Caudate nucleus (tissue), 63 donors: ENCODE measurements at places on chromosomes 1 and 21.

GRCh38 chr1:84960371-84960770 is 36.5 kb downstream of the MCOLN2 start:
- no peak for DNase-seq

DNA sequence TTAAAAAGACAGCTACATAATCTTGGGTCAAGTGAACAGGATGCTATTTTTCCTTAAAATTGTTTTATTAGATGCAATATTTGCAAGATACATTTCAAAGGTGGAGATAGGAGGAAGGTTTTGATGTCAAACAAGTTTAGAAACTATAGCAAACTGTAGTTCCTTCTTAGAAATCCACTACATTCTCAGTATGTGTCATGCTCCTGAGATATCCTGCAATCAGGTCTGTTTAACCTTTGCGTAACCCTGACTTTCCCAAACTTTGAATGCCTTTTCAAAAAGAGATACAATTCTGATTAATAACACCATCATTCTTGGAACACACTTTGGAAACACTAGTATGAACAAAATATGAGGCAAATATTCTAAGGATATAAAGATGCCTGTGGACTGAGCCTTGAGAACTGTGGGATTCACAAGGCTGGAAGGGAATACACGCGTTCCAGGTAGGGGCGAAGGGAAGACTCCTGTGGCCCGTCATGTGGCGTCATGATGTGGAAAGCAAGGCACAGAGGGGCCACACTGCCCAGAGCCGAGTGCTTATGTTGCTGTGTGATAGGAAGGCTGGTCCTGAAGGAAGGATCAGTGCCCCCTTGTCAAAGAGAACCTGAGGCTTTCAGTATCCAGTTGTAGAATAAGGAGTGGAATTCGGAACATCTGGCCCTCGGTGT is 19.6 kb upstream of the TARBP1 start:
- DNase-seq, result no peak

- no peak for DNase-seq
Observed at GRCh38 chr1:93756657-93757056, 75.0 kb upstream of the BCAR3 start.

DNA sequence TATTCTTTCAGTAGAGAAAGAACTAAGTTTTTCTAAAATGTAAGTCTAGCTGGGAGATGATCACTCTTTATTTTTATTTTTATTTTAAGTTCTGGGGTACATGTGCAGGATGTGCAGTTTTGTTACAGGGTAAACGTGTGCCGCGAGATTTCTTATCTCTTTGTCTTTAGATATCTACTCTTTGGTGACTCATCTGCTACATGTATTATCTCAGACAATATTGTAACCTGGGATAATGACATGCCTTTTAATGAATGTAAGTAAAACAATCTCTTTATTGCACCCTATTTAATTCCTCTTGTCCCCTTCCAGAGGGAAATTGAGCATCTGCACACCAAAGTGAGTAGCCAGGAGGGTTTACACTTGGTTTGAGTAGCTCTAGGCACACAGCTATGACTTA is 9.4 kb downstream of the CR2 start:
- no peak for DNase-seq

- DNase-seq, result no peak
Observed at GRCh38 chr1:180837020-180837419, 75.7 kb upstream of the KIAA1614 start.

- DNase-seq, result no peak
Observed at GRCh38 chr1:230495891-230496385, 69.8 kb upstream of the PGBD5 start.

DNA sequence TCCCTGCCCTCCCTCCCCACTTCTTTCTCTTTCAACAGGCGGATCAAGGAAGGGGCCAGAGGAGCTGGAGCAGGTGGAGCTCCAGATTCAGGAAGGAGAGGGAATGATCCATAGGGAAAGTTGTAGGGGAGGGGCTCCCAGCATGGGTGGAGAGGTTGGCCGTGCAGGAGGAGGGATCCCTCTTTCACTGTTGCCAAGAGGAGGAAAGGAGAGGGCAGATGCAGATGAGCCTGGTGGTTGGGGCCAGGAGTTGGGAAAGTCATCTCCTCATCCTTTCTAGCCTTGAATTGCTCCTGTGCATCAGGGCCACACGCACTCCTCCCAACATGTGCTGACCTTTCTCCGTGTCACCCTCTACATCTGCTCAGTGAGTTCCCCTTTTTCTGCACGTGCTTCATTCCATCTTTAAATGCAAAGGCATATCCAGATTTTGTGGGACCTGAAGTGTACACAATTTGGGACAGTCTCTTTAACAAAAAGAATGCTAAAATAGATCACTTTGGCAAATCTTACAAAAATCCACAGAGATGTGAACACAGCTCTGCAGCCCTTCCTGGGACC is 32.4 kb downstream of the ZBTB18 start:
- DNase-seq, result no peak

DNA sequence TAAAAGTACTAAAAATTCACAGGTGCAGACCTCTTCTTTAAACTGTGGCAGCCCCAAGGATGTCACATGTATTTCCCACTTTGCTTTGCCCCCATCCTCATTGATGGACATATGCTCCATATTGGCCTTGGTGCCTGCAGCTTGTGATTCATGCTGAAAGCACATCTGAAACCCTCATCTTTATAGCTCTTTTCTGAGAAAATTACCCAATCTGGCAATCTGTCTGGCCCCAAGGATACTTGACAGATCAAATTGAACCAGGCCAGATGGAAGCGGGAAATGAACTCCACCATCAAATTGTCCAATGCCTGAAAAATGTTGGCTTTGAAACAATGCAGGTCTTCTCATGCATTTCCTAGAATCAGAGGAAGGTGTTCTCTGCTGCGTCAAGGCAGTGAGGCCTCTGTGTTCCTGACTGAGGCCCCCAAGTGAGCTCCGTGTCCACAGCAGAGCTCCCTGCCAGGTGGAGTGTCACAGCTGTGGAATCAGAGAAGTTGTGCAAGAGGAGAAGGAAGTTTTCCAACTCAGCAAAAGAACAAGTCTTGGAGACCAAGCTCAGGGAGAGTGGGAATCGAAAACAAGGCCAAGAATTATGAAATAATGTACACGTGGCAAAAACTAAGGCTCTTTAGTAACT is 323.7 kb downstream of the PLPP3 start:
- no peak for DNase-seq

DNA sequence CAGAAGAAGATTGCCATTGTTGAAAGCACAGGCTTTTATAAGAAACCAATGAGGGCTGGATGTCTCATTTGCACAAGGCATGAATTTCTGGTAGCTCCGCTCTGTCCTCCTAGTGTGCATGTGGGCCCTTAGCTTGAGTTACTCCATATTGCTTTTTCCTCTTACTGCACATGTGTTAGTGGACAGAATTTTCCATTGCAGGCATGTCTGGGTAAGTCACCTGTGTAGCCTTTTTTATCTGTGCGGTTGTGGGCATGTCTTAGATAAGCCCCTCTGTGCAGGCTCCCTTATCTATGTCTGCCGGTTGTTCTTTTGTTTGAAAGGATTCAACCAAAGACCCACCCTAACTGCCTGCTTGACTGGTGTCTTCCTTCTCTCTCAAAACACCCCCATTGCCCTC is 7.2 kb upstream of the CLCA1 start:
- DNase-seq, result no peak

GRCh38 chr1:230807029-230807428 is 59.8 kb downstream of the CAPN9 start:
- peak; percentile 95 for DNase-seq

GRCh38 chr1:242005866-242006535 is 7.1 kb upstream of the MAP1LC3C start:
- no peak for DNase-seq

DNA sequence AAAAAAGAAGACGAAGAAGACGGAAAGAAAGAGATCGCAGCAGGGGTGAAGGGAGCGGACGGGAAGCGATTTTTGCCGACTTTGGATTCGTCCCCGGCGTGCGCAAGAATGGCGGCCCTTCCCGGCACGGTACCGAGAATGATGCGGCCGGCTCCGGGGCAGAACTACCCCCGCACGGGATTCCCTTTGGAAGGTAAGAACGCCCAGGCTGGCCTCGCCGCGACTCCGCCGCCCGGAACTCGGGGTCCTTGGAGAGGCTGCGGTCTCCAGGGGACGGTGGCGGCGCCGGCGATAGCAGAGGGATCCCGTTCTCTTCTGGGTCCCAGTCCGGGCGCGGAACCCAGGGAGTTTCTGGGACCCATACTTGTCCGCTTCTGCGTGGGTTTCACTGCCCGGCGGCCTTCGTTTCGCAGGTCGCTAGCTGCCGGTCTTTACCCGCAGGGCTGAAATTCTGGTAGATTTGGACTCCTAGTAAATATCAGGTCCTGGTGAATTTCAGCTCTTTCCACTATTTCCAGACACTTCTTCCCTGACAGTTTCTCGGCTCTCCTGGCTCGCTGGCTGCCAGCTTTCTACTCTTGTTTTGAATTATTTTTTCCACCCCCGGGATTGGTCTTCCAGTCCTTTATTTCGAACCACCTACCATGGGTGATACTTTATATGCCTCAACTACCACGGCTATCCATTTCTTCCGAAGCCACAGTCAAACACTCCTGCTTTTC is 1.0 kb downstream of the PAX7 start:
- DNase-seq, result no peak

GRCh38 chr1:227234998-227235405 is 83.3 kb downstream of the CDC42BPA start:
- no peak for DNase-seq

DNA sequence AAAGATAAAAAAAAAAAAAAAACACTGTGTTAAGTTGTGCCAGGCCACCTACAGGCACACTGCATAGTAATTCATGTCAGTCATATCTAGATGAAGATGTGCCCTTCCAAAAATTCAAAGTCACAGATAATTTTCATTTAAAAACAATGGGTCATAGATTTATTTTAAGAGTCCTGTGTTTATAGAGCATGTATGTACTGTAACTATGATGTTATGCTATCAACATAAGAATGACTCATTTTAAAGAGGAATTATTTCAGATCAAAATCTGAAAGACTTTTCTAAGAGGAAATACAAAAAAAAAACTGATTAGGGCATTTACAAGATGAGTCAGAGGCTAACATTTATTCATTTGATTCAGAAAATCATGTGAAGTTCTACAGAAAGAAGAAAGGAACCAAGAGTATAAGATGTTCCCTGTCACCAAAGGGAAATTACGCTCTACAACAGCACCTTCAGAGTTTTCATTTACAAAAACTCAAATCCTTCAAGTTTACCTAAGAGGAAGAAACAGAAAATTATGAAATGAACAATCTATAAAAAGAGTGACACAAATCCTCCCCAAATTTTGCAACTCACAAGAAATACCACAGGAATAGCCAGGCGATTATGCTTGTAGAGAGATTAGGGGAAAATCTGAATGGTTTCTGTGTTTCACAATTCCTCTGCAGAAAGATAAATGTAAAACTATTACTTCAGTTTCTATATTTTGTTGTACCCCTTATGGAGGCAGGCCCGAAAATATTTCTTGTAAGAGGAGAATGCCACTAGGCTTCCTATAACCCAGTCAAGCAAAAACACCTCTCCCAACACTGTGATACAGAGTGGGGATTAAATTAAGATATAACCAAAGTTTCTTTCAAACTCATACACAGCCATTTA is 13.8 kb downstream of the TP53BP2 start:
- DNase-seq, result no peak

- DNase-seq, result no peak
Observed at GRCh38 chr1:244665771-244666217, 12.9 kb downstream of the DESI2 start.

- no peak for DNase-seq
Observed at GRCh38 chr1:21669258-21670058, at the start of gene RAP1GAP. TSS of gene RAP1GAP (minus strand) at chr1:21669357. CDS start at chr1:21620032, 49,325 bp downstream.

- no peak for DNase-seq
Observed at GRCh38 chr1:117447661-117448060, 80.4 kb downstream of the MAN1A2 start.

DNA sequence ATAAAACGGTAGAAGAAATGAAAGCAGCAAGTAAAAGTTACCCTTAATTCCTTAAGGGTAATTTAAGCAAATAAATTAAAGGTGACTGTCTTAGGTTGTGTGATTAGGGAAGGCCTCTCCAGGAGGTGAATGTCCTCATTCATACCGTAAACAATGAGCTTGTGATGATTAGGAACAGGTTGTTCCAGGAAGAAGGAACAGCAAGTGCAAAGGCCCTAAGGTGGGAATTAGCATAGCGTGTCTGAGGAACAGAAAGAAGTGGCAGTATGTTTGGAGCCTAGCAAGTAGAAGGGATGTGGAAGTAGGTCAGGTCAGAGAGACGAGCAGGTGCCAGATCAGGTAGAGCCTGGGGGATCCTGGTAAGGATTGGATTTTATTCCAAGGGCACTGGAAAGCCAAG is 5.6 kb downstream of the AK4 start:
- DNase-seq, result no peak

DNA sequence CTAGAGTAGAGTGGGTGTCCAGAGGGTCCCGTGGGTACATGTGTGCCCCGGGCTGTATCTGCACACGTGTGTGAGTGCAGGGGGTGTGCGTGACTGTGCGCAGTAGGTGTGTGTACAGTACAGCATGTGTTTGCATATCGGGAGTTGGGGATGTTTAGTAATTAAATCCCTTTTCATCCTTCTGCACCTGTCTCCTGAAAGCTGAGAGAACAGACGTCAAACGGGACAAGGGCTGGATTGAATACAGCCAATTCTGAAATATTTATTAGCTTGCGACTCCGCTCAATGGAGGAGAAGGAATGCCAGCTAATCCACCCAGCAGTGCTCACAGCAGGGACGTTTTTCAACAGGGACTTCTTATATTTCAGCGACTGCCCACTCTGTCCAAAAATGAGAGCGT is 44.7 kb upstream of the CASZ1 start:
- no peak for DNase-seq

DNA sequence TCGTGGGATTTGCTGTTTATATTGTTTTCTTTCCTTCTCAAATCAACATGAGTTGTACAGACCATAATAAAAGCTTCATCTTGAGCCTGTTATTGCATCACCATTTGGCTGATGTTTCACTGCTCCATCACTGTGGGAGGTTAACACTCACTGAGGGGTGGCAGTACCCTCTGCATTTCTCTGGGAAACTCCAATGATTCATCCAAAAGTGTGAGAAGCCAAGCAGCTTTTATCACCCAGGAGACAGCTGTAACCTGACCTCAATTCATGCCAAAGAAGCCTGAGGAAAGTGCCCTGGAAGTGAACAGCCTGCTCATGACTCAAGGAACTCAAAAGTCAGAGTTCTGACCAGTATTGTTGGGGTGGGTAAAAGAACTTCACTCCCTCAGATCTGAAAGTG is 84.1 kb downstream of the GPR88 start:
- DNase-seq, result no peak

DNA sequence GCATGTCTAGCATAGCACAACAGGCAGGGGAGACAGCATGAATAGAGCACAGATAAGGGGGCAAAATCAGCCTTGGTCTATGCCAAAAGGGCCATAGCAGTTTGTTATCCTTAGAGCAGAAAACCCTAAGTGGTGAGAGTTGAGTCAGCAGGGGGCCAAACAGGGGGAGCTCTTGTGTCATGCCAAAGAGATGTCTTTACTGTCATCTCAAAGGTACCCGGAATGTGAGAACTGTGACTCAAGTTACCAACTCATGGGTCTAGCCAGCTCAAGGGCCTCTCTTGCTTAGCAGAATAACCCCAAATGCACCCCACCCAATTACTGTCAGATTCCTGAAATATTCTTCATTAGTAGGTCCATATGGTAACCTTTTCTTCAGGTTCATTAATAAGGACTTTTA is 45.9 kb upstream of the NRDC start:
- DNase-seq, result no peak

- no peak for DNase-seq
Observed at GRCh38 chr21:27269644-27270043, 302.8 kb upstream of the ADAMTS5 start.
